ENCODE measurements at places on chromosomes 6 and 20. TPM values are rescaled to one million over a fixed set of nuclear protein-coding genes. Genes with fewer than 3 reads are reported as not detected.

DNA sequence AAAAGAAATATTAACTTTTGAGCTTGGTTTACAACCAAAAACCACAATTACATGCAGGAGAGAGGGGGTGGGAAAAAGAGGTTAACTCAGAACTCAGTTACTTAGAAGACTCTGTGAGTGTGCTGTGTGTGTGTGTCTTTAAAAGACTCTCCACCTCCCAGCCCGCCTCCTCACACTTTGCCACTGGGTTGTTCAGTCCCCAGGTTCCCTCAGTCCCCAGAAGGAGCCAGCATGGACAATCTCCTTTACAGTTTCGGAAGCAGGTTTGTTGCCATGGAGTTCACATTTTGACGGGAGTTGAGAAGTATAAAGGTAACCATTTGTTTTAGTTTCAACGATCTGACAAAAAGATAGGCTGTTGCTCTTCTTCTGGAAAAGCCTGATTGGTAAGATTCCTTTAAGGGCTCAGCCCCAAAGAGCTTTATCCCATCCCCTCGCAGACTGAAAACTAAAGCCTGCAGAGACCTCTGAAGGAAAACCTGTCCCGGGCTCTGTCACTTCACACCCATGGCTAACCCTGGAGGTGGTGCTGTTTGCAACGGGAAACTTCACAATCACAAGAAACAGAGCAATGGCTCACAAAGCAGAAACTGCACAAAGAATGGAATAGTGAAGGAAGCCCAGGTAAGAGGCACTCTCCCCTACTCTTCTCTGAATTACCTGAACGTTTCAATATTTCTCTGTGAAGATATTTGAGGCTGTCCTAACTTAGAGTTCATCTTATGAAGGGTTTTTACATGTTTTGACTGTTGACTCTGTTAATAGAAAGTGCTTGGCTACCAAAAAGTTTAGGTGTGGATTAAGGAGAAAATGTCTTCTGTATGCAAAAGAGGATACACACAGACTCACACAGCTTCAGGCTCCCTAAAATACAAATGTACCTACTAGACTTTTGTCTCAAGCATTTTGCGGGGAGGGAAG, at the start of gene SPTLC3:
Gene SPTLC3, plus strand, starts transcription at position 212 of the 921 bp plus-strand sequence. Its CDS starts 296 bp downstream, at position 508.
- DNase-seq, result peak; percentile 21

GRCh38 chr6:70107852-70108629, 194.8 kb downstream of the COL9A1 start:
- DNase-seq, result no peak

DNA sequence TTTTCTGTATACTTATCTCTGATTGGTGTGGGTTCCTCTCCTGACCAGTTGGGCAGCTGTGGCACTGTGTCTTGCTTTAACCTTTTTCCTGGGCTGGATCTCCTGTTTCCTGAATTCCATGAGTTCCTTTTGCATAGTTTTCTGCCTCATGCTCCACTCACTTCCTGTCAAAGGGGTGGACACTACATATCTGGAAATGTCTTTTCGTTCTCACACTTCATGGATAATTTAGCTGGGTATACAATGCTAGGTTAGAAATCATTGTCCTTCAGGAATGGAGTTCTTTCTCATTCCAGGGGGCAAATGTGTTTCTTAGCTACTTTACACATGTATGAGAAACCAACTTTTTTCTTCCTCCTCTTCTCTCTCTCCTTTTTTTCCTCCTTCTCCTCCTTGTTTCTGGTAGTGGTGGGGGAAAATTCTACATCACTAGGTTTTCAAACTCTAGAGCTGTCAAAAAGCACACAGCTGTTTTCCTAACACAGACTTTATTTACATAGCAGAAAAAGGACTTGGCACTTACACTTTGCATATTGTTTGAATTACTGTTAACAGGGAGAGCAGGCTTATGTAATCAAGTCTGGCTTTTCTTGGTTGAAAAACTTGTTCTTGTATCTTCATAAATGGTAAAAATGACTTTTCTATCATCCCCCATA, 9.0 kb upstream of the DDX27 start:
- DNase-seq, result no peak

- no peak for DNase-seq
Observed at GRCh38 chr6:127319686-127320085, 23.7 kb downstream of the ECHDC1 start.

DNA sequence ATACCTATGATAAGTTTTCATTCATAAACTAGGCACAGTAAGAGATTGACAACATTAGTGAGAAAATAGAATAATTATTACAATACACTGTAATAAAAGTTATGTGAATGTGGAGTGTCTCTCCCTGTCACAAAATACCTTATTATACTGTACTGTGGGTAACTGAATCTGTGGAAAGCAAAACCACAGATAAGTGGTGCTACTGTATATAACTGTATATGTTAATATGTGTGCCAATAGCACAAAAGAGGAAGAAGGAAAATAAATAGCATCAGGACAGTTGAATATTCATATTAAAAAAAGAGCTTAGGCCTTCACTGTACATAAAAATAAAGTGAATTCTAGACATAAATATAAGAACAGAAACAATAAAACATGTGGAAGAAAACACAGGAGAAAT, 243.5 kb downstream of the CDKAL1 start:
- DNase-seq, result no peak

GRCh38 chr20:10987651-10988383, 314.0 kb upstream of the JAG1 start:
- DNase-seq, result no peak

- peak; percentile 77 for DNase-seq
Observed at GRCh38 chr6:29887330-29887818, 55.0 kb upstream of the HLA-A start.

DNA sequence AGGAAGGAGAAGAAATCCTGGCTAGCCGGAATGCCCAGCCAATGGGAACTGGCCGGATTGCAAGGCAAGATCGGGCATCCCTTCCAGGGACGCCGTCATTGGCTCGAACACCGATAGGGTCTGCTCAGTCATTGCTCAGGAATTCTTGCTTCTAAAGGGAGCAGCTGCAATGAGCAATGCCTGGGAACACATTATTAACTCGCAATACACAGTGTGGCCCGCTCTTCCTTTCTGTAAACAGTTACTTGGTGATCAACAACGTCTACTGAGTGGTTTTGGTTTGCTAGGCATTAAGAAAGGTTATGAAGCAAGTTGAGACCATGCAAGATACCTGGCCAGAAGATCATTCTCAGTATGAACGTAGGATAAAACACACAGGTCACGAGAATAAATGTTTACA, 165.4 kb upstream of the CITED2 start:
- DNase-seq, result peak; percentile 73

- DNase-seq, result no peak
Observed at GRCh38 chr20:36149012-36149411, 5.5 kb upstream of the EPB41L1 start.

- DNase-seq, result no peak
Observed at GRCh38 chr6:37088897-37089296, 81.1 kb upstream of the PIM1 start.

- no peak for DNase-seq
Observed at GRCh38 chr20:58703765-58704371, 11.3 kb downstream of the NPEPL1 start.

SLC17A3 gene
- not detected for total RNA-seq

PI3 gene
- total RNA-seq, result not detected

FOXA2 gene
- not detected for total RNA-seq

SCRT2 gene
- not detected for total RNA-seq

KCNK16 gene
- not detected for total RNA-seq

ZSCAN26 gene
- 54.7 TPM for total RNA-seq

HLA-DRB5 gene
- 0.76 TPM for total RNA-seq

RGS17 gene
- 4.8 TPM for total RNA-seq

DOK5 gene
- 9.8 TPM for total RNA-seq

Data from uterus (tissue), 4 donors.